IPS-NIHi11 (cell line): ENCODE measurements at places on chromosomes 7 and 10.

DNA sequence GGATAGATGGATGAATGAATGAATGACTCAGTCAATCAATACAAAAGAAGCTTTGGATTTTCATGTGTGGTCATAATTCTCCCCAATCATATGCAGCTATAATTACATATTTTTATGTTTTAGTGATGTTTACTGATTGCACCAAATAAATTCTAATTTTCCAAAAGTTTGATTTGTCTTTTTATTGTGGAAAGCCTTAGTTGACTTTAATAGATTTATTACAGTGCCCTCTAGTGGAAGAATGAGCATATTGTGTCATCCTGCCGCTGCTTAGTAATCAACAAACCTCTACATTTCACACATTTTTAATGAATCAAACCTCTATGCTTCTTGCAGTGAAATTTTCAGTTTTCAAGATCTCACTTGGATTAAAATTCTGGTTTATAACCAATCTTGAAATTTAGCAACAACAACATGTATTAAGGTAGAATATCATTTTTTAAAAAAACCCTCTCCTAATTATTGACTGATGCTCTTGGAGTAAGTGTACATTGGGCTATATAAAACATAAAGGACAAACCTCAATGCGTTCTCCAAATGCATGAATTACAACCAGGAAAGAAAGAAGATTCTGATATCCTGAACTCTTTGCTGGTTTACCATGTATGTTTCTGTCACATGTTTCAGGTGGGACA lies 55.6 kb upstream of the PNLIP start:
- DNase-seq: peak; percentile 44

- DNase-seq: no peak
These were observed 80.6 kb downstream of the RGS10 start for GRCh38 chr10:119461923-119462322.

DNA sequence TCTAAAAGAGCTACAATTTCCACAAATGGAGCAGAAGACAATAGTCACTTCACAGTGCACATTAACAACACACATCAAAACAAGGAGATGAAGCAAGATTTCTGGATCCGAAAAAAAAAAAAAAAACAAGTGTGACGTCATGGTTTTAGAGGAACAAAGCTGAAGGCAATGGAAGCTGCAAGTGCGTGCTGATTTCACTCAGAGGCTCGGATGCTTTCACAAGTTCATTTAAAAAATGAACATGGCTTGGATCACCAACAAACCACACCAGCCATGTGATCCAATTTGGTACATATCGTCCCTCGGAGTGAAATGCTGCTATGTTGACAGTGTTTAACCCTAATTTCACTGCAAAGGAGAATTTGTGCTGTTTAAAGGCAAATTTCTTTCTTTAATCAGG lies 337.0 kb upstream of the PRKCQ start:
- DNase-seq: no peak

DNA sequence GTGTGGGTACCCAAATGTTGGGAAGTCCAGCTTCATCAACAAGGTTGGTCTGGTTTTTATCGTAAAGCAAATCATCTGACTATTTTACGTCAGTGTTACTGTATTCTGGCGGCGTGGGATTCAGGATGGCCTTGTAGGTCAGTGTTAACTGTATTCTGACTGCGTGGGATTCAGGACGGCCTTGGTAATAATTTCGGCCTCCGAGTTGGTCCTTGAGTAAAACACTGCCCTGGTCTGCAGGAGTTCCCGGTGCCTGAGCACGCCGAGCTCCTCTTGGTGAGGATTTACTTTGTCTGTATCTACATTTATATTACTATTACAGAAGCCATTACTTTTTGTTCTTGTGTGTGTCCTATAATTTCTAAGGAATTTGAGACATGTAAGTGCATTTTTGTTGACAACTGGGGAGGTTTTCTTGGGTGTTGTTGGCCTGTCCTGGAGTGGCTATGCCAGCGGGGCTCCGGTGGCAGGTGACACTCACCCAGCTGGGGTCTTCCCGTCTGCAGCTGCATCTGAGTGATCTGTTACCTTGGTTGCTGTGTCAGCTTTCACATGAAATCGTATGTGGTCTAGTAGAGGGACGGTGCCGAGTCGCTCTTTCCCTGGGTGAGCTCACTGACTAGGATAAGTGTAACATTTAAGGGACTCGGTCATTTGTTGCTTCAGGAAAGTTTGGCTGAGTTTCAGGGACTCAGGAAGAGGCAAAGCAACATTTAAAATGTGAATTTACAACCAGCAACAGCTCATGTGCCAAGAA lies 9.2 kb downstream of the GTPBP4 start:
- DNase-seq: no peak

GRCh38 chr7:21960922-21961321 lies 15.2 kb upstream of the CDCA7L start:
- DNase-seq: no peak
